Activated T-helper 1 cell treated with anti-CD3 and anti-CD28 coated beads, Interleukin-2, amount 50 U/mL, for 16 hours (primary cell): ENCODE measurements at places on chromosomes 11 and 22.

DNA sequence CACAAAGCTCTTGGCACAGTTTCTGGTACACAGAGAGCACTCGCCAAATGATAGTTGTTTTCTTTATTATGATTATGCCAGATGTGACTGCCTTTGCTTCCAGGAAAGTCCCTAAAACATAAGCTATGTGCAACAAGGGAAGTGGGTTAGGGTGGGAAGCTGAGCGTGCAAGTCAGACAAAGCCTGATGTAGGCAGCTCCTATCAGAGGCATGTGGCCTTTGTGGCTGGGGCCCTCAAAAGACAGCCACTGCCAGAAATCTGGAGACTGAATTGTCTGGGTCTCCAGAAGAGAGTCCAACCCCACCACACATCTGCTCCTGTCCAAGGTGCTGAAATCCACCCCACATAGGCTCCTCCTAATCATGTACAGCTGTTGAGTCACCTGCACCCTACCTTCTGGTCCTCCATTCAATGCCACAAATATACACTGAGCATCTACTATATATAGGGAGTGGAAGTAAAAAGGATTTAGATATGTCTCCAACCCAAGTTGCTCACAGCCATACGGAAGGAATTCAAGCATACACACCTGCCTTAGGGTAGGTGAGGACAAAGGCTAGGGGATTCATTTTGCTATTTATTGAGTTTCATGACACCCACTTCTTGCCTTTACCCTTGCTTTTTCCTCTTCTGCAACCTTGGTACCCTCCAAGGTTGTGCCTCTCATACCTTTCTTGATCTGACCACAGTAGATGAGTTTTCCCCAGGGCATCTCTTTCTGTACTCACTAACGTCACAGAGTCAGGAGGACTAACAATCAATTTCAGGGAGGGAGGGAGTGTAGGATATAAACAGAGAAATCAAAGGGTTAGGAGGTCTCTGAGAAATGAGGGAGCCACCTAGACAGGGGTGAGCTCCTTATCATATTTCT, 12.4 kb downstream of the SEC14L3 start:
- no peak for DNase-seq

GRCh38 chr11:46290598-46291309, 13.3 kb downstream of the CREB3L1 start:
- no peak for DNase-seq

GRCh38 chr11:32438866-32439489, 3.6 kb upstream of the WT1 start:
- no peak for DNase-seq

DNA sequence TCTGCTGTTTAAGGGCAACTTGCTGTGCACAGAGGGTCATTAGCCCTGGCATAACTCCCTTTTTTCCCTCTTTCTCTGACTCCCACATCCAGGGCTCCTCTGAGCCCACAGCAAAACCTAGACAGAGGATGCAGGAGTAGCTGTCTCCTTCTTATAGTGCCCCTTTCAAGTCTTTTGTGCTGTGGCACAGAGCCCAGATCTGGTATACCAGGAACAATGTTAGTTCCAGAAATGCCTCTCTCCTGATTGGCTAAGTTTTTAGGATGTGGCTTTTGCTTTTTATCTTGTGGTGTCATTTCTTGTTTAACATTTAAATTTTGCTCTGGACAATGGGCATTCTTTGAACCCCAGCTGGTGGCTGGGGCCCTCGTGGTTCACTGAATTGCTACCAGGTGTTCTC, 25.6 kb upstream of the RRM1 start:
- DNase-seq: no peak

- DNase-seq: no peak
These were observed 27.8 kb upstream of the CD82 start for GRCh38 chr11:44537679-44538078.

DNA sequence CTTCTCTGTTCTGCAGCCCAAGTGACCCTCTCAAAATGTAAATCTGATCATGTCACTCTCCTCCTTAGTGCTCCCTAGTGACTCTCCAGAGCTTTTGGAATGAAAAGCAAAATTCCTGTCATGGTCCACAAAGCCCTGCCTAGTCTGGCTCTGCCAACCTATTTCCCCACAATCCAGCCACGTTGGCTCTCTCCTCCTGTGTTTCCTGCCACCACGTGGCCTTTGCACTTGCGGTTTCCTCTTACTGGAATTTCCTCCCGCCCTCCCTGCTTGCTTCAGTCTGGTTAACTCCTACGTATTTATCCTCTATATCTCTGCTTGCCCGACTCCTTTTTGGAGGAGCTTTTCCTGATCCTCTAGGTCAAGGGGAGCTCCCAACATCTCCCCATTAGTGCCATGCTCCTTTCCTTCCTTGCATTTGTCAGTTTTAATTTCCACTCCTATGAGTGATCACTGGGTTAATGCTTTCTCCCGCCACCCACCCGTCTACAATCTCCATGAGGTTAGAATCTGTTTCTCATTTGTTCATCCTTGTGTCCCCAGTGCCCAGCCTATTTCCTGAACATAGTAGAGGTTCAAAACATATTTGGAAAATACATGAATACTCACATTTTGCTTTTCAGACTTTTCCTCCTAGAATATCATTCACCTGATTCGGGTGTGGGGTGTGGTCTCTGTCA, 11.5 kb downstream of the NNMT start:
- no peak for DNase-seq

GRCh38 chr11:44763121-44763820, 36.5 kb downstream of the TSPAN18 start:
- DNase-seq: no peak

DNA sequence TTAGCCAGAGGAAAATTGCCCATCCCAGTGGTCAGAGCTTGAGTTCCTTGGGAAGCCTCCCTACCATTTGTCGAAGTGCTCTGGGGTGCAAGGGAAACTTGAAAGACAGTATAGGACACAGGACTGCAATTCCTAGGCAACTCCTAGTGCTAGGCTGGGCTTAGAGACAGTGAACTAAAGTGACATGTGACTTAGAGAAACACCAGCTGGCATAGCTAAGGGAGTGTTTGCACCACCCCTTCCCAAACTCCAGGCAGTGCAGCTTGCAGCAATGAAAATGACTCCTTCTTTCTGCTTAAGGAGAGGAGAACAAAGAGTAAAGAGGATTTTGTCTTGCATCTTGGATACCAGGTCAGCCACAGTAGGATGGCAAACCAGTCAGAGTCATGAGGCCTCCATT, 388.0 kb downstream of the DYNC2H1 start:
- DNase-seq: no peak

DNA sequence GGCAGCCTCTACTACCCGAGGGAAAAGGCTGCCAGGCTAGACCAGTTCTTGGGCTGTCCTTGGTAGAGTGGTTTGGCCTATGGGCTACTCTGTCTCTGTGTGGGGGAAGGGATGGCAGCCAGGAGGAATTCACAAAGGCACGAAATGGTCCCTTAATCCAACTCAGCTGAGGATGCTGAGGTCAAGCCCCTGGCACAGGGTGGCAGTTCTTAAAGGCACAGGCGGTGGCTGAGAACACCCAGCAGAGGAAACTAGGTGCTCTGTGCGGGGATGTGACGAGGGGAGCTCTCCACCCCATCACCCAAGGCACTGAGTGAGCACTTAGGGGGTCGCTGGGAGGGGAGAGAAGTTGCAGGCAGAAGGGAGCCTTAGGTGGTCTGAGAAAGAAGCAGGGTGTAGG, at the start of gene MFRP:
MFRP (minus strand) TSS at position 101 of the 400 bp plus-strand sequence. CDS start 192 bp downstream, outside the sequence.
- no peak for DNase-seq

DNA sequence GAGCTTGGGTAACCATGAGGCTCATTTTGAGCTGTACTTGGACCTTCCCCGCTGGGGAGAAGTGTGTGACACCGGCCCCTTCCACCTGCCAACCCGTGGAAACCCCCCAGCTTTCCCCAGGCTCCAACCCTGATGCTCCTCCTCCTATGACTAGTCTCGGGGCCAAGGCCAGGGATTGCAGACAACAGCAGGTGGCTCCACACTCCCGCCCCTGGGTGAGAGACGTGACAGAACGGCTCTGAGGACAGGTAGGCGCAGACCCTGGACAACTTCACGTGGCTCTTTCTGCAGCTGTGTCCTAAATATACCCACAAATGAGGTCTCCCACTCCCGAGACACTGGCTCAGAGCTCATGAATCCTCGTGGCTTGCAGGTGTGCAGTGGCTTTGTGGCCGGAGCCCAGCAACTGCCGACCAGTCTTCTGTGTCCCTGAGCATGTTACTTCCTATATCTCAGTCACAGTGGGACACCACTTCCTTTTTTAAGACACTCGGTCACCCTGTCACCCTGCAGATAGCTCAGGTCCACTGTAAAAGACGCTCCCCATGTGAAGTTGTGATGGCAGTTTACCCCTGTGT, 55.2 kb downstream of the NECTIN1 start:
- no peak for DNase-seq

DNA sequence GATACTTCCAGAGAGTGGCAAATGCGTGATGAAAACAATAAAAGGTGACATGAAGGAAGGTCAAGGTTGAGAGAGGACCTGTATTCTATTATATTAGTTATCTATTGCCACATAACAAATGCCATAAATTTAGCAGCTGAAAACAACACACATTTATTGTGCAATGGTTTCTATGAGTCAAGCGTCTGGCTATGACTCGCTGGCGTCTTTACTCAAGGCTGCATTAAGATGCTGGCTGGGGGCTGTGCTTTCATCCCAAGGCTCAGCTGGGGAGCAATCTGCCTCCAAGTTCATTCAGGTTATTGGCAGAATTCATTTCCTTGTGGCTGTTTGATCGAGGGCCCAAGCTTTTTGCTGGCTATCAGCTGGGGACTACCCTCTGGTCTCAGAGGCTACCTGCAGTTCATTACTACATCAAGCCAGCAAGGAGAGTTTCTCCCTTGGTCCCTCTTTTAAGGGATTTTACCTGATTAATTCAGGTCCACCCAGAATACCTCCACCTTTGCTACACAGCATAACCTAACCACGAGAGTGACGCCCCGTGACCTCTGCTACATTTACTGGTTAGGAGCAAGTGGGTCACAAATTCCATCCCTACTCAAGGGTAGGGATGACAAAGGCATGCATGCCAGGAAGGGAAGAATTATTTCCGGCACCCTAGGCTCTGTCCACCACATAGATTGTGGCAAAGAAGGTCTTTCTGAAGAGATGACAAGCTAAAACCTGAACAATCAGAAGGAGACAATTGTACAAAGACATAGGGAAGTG, 549.1 kb downstream of the MN1 start:
- DNase-seq: no peak

DNA sequence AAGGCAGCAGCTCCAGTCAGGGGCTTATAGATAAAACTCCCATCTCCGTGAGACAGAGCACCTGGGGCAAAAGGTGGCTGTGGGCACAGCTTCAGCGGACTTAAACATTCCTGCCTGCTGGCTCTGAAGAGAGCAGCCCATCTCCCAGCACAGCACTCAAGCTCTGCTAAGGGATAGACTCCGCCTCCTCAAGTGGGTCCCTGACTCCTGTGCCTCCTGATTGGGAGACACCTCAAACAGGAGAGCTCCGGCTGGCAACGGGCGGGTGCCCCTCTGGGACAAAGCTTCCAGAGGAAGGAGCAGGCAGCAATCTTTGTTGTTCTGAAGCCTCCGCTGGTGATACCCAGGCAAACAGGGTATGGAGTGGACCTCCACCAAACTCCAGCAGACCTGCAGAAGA, 279.4 kb downstream of the LARGE1 start:
- no peak for DNase-seq

GRCh38 chr11:109421981-109422869, at the start of gene C11orf87:
TSS of gene C11orf87 (plus strand) at chr11:109422190. CDS start at chr11:109423634, 1,444 bp downstream.
- DNase-seq: no peak
